ENCODE measurements at places on chromosomes 4 and X. TPM values are rescaled to one million over a fixed set of nuclear protein-coding genes. Genes with fewer than 3 reads are reported as not detected.

DNA sequence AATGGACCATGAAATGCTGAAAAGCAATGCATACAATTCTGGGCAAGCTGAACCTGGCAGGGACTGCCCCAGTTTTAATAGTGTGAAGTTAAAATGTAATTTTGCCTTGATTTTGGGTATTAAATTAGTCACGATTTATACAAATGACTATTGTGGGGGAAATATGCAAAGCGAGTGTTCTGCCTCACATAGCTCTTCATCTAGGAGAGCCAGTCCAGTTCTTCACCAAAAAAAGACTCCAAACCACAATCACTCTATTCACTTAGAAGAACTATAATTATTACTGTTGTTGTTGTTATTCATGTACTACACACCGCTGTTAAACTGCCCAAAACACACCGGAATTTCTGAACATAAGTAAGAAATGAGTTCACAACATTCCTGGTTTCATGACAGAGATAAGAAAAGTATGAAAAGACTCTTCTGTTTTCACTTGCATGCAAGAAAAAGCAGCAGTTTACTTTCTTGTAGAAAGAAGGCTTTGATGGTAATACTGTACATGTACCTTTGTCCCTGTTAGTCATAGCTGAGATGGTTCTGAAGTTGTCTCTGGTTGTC, 101.9 kb downstream of the QRFPR start:
- peak; percentile 8 for DNase-seq

Gene TLR7
- not detected for polyA plus RNA-seq

Gene CC2D2A
- 12.4 TPM for polyA plus RNA-seq

GRCh38 chr4:70629469-70630090, 1.0 kb downstream of the ENAM start:
- DNase-seq = no peak

- DNase-seq = no peak
These were observed 38.8 kb downstream of the GAB1 start for GRCh38 chr4:143375326-143376073.

DNA sequence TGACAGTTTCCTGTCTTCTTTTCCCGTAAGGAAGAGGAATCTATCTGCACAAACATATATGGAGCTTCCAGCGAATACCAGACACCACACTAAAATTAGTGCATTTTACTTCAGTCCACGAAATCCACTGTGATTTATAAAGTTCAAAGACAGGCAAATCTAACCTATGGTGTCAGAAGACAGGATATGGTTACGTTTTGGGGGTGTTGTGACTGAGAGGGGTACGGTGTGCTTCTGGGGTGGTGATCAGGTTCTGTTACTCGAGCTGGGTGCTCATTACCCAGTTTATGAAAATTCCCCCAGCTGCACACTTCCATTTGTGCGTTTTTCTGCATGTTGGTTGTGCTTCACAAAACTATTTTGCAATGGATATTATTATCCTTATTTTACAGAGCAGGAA, 10.3 kb downstream of the VGLL1 start:
- DNase-seq = no peak

GRCh38 chrX:95058815-95059214, 1384.8 kb downstream of the FAM133A start:
- peak; percentile 72 for DNase-seq

- DNase-seq = no peak
These were observed 171.9 kb downstream of the NDST4 start for GRCh38 chr4:114941503-114941902.

Gene SLC4A4
- polyA plus RNA-seq = not detected

- peak; percentile 18 for DNase-seq
These were observed 62.8 kb upstream of the EGFL6 start for GRCh38 chrX:13506574-13506973.

DNA sequence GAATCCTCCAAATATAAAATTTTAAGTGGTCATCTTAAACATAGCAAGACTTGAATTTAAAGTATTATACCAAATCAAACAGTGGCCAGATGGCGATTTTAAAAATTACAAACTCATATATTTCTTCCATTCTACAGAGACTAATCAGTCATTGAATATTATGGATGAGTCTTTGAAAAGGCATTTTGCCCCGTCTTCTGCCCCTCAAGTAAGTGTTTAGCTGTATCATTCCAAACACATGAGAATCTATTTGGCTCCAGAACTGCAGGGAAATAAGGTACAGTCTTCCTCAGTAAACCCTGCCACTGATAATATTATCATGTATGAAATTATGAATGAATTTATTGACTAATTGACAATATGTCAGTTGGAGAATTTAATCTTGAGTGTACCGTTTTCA, 191.0 kb downstream of the SLC7A11 start:
- no peak for DNase-seq

DNA sequence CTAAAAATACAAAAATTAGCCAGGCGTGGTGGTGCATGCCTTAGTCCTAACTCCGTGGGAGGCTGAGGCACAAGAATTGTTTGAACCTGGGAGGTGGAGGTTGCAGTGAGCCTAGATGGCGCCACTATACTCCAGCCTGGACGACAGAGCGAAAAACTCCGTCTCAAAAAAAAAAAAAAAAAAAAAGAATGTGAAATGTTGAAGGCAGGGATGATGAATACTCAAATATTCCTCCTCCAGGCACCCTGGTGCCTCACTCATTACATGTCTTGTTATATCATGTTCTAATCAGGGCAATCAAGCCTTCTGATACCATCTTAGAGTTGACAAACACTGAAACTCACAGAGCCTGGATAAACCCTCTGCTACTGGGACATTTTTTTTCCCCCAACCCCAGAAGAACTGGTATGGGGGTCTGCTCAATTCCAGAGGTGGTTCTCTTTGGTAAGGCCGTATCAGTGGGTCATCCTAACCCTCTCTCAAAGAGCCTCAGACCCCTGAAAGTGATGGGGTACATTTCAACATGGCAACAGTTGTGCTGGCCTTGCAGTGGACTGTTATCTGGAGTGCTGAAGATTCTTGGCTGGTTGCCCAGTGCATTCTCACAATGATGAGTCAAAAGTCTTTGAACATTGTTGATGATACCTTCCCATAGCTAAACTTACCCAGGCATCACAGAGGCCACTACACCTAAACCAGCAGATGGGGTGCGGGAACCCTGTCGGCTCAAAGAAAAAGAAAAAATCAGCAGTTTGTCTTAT, 2.4 kb upstream of the SH3KBP1 start:
- DNase-seq = peak; percentile 76

GRCh38 chr4:19135895-19136633, 1114.5 kb upstream of the LCORL start:
- DNase-seq = no peak

Gene SPATA4
- polyA plus RNA-seq = 0.06 TPM

Gene NOX1
- polyA plus RNA-seq = not detected
